DMS79 (cell line): ENCODE measurements at places on chromosomes 3 and 15.

- DNase-seq: no peak
Observed at GRCh38 chr15:34161329-34161963, 48.5 kb downstream of the KATNBL1 start.

- no peak for DNase-seq
Observed at GRCh38 chr3:146313746-146314111, 62.8 kb upstream of the PLSCR4 start.

DNA sequence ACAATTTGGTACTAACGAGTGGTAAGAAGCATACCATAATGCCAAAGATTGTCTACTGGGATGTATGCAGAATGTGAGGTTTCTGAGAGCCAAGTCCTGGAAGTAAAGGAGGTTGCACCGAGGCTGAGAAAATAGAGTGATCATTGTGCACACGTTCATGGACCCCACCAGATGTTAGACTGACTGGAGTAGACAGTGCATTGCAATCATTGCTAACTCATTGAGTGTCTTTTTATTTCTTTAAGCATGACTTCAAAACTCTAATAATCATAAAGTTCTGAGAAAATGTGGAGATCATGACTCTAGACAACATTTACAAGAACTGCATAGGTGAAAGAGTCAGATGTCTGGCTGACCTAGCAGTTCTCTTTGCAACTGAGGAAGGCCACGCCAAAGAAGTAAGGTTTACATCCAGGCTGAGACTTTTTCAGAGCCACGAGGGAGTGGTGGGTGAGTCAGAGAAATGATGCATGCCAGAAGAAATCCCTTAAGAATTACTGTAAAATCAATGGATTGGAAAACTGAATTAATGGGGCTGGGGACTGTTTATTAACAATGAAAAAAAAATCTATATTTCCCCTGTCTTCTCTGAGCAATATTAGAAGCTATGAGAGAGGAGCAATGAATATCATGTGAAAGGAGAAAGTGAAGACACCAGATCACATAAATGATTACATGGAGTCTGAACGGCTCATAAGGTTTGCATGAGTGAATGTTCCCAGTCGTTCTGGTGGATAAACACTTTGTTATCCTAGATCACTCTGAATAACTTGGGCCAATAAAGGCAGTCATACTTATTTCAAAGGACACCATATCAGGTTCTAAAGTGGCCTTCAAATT lies 76.0 kb upstream of the SLC25A26 start:
- no peak for DNase-seq

DNA sequence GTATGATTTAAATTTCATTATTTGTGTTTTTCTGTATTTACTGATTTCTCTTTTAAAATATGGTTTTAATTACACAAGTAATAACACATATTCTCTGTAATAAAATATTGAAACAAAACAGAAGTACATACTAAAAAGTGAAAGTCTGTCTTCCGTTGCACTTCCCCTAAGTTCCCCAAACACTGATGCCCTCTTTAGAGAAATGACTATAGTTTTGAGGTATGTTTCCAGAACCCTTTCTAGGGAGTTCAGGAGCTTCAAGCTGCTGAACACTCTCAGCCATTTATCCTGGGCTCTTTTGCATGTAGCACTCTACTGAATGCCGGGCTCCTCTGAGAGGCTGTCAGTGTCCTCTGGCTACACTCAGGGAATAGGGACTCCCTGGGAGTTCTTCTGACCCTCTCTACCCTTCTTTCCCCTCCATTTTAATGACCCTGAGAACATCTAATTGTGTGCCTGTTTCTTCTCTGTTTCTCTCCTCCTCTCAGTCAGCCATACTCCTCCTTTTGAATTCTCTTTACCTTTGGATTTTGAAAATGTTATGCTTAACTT lies 60.4 kb upstream of the KCNAB1 start:
- DNase-seq: no peak

GRCh38 chr3:154730186-154730585 lies 300.2 kb upstream of the GPR149 start:
- peak; percentile 92 for DNase-seq

DNA sequence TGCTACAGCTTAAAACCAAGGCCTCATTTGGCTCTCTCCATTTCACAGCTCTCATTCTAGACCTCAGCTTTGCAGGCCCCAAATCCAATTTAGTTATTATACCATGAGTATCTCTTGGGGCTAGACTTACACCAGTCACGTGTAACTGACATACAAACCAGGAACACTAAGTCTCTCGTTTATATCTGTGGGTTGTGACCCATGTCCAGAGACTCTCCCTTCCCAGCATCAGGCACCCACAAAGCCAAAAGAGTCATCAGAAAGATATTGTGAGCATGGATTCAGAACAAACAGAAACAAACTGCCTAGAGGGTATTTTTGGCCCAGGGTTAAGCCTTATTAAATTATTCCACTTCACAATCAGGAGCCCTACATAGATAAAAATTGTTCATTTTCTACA lies 5.6 kb upstream of the CCDC13 start:
- DNase-seq: no peak

DNA sequence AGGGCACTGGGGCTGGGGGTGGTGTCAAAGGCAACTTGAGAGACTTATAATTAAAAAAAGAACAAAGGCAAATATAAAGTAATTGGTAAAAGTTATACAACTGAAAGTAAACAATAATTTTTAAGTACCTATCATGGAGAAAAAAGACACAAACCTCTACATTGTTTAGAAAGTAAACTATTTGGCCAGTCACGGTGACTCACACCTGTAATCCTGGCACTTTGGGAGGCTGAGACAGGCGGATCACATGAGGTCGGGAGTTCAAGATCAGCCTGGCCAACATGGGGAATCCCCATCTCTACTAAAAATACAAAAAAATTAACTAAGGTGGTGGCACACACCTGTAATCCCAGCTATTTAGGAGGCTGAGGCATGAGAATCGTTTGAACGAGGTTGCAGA lies 25.8 kb downstream of the RPSA start:
- no peak for DNase-seq

DNA sequence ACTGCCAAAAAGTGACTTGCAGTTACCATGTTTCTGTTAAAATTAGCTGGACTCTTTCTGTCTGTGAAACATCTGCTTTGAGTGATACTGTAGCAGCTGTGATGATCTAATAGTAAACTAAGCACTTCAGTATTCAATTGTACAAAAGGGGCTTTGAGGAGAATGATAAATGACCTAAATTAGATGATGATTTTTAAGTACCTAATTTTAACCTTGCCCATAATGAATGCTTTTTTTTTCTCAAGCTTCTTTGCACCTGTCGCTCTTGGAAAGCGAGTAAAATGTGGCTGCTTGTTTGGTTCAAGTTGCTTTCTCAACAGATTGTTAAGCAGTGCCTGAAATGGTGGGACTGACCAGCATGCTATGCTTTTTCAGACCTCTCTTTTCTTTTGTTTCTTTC lies 752.3 kb downstream of the EPHA3 start:
- no peak for DNase-seq

DNA sequence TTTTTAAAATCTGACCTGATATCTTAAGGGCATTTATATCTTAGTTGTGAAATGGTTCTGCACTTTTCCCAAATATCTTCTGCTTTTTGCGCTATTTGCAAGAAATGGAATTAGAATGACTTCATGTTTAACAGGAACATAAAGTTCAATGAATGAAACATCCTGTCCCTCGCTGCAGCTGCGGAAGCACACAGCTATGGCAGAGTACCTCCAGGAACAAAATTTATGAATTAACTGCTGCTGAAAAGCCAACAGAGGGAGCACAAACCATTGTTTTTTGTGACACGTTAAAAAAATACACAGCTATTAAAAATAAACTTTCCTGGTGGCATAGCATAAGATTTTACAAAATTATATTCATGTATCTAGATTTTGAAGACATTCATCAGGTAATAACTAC lies 404.4 kb upstream of the MDFIC2 start:
- no peak for DNase-seq

- DNase-seq: no peak
Observed at GRCh38 chr15:69377216-69377970, 36.8 kb upstream of the KIF23 start.

- no peak for DNase-seq
Observed at GRCh38 chr3:41304593-41304992, 105.3 kb downstream of the CTNNB1 start.

GRCh38 chr3:124557433-124558232 lies 172.6 kb upstream of the UMPS start:
- DNase-seq: peak; percentile 65

GRCh38 chr3:67529337-67529736 lies 125.1 kb downstream of the SUCLG2 start:
- no peak for DNase-seq

GRCh38 chr3:152148579-152148978 lies 120.2 kb upstream of the MBNL1 start:
- DNase-seq: no peak

GRCh38 chr15:98878862-98879261 lies 128.7 kb downstream of the PGPEP1L start:
- no peak for DNase-seq

- no peak for DNase-seq
Observed at GRCh38 chr3:104596551-104596950, 770.2 kb upstream of the ALCAM start.

- DNase-seq: no peak
Observed at GRCh38 chr3:53555068-53555588, 60.7 kb downstream of the CACNA1D start.

DNA sequence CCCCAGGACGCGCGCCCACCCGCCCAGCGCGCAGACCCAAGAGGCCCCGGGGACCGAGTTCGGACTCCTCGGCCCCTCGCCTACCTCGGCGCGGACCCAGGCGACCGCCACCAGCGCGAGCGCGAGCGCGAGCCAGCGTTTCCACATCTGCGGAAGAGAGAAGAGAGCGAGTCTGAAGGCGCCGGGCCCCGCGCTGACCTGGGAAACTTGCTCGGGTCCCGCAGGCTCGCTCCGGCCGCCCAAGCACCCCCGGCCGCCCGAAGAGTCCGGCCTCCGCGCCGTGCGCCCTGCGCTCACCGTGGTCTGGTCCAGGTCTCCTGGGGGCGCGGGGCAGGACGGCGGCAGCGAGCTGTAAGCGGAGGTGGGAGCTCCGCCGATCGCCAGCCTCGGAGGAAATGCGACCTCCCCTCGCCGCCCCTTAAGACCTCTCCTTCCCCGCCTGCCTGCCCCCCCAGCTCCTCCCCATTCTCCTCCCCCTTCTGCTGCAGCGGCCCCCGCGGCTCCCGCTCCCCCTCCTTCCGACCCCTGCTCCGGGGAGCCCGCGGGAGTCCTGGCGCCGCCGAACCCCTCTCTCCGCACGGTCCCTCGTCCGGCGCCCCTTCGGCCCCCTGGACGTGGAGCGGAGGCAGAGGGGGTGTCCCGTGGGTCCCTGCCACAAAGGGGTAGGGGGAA lies at the start of gene FSTL1:
Gene FSTL1, minus strand, starts transcription at position 393 of the 672 bp plus-strand sequence. Its CDS starts 246 bp downstream, at position 147.
- DNase-seq: no peak

DNA sequence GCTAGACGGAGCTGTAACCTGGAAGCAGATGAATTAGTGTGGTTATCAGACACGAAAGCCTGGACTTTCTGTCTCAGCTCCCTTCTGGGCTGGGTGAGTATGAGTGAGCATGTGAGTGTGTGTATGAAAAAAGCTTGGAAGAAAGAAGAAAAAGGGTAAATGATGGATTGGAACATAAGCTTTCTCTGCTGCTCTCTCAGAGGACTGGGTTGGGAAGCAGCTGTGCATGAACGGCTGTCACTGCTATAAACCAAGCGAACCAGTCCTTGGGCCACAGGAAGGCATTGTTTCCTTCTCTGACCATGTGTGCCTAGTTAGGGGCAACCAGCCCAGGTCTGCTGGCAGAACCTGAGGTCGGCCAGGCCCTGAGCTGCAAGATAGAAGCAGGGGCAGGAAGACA lies 37.0 kb downstream of the UMPS start:
- DNase-seq: no peak

DNA sequence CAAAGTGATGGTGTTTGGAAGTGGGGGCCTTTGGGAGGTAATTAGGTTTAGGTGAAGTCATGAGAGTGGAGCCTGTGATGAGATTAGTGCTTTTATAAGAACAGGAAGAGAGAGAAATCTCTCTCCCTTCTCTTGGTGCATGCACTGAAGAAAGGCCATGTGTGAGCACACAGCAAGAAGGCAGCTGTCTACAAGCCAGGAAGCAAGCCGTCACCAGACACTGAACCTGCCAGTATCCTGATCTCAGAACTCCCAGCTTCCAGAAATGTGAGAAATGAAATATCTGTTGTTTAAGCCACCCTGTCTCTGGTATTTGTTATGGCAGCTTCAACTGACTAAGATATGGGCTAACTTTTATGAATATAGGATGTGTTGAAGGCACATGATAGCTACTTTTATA lies 72.6 kb downstream of the REC114 start:
- no peak for DNase-seq

GRCh38 chr15:41501931-41502794 lies 8.5 kb downstream of the ITPKA start:
- DNase-seq: no peak

- DNase-seq: peak; percentile 8
Observed at GRCh38 chr15:70376929-70377691, 279.4 kb upstream of the TLE3 start.

- no peak for DNase-seq
Observed at GRCh38 chr3:188573291-188573940, 419.5 kb downstream of the LPP start.

DNA sequence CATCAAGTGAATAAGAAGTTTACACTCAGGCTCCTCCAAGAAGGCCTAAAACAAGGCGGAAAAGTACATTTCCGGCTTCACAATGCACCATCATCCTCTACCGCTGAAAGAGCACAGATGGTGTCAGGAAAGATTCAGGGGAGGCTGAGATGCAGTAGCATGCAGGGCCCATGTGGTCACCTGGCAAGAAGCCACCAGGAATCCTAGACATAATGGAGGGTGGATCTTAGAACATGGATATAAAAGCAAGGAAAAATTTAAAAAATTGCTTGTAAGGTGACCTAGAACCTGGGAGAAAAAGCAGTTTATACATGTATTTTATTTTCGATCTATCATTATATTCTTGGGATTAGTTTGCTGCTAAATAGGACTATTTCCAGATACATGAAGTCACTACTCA lies 21.9 kb upstream of the OTOL1 start:
- no peak for DNase-seq

DNA sequence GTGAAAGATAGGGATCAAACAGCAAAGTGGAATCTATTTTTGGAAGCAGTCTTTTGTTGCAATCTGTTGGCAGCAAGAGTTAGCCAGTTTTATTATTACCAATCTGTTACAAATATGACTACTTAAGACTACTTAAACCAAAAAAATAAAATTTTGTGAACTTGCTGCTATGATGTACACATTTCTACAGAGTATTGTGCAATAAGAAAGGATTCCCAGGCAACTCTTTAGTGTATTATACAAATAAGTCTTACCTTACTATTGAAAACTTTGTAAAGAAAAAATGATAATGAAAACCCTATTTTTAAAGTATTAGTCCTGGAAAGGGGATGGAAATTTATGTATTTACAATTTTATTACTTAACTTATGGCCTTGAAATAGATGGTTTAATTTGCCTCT lies 44.7 kb downstream of the CADM2 start:
- DNase-seq: no peak

DNA sequence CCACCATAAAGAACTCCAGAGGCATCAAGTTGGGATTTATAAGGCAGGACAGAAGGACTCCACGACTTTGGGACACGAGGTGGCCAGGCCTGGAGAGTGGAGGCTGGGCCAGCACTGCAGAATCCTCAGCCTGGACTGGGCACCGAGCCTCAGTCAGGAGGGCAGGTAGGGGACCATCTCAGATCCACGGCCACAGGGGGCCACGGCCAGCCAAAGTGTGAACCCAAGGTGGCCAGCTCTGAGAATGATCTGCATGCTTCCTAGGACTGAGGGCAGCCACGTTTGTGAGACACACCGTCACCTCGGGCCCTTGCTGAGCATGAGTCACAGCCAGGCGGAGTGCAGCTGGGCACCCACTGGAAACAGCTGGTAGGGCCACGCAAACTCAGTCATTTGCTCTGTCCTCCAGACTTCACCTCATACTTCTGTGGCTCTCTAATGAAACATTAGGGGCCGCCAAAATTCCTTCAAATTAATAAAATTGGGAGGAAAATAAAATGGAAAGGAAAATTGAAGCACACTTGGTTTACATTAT lies 65.8 kb downstream of the CTNNB1 start:
- DNase-seq: no peak
